CD4-positive, alpha-beta T cell treated with Interferon alpha-2 for 1 hour (primary cell): ENCODE measurements at places on chromosomes 12 and 14.

DNA sequence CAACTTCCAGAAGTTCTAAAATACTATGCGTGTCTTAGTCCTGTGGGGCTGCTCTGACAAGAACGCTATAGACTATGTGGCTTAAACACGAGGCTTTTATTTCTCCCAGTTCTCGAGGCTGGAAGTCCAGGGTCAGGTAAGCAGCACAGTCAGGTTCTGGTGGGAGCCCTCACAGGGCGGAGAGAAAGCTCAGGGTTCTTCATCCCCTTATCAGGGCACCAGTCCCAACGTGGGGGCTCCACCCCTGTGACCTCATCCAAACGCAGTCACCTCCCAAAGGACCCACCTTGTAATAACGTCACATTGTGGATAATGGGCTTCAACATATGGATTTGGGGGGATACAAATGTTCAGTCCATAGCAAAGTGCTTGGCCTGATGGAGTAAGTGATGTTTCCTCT is 37.1 kb upstream of the TC2N start:
- DNase-seq = no peak

GRCh38 chr12:8957561-8957960 is 8.1 kb upstream of the M6PR start:
- DNase-seq = no peak

DNA sequence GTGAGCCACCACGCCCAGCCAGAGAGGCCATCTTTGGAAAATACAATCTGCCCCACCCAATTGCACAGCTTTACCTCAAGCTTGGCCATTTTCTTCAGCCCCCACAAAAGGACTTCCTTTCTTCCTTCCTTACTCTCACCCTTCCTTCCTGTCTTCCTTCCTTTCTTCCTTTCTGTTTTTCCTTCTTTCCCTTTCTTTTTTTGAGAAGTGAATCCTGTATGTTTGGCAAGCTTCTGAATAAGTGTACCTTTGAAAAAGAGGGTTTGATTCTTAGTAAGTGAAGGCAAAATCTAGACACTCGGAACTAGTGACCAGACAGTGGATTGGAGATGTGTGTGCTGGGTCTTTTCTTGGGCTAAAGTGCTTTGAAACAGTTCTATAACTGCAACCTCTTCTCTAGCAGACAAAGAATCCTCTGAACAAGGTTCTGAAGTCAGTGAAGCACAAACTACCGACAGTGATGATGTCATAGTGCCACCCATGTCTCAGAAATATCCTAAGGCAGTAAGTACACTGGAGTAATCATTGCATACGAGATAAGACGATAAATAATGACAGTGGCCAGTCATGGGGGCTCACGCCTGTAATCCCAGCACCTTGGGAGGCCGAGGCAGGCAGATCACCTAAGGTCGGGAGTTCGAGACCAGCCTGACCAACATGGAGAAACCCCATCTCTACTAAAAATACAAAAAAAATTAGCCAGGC is 49.5 kb downstream of the SUPT16H start:
- no peak for DNase-seq

- no peak for DNase-seq
Measured at GRCh38 chr14:36161776-36162175, 14.7 kb downstream of the PTCSC3 start.

GRCh38 chr14:56554301-56554700 is 25.3 kb upstream of the TMEM260 start:
- no peak for DNase-seq

- no peak for DNase-seq
Measured at GRCh38 chr12:13851828-13852227, 129.6 kb downstream of the GRIN2B start.
